CD4-positive, CD25-positive, alpha-beta regulatory T cell (primary cell): ENCODE measurements at places on chromosomes 11 and 22.

- H3K27ac ChIP-seq, result no peak overlapping the region
- DNase-seq, result no peak
- H3K36me3 ChIP-seq, result no peaks in the 10 kb centered on the region
- H3K4me3 ChIP-seq, result no peak overlapping the region
- H3K27me3 ChIP-seq, result no peaks in the 10 kb centered on the region
Observed at GRCh38 chr11:27904358-27905055, 203.4 kb downstream of the KIF18A start.

- H3K27me3 ChIP-seq, result peaks cover 5% of the 10 kb centered on the region
- no peaks in the 10 kb centered on the region for H3K4me1 ChIP-seq
- no peaks in the 10 kb centered on the region for H3K36me3 ChIP-seq
- H3K4me3 ChIP-seq, result no peak overlapping the region
- no peak for DNase-seq
Observed at GRCh38 chr11:11604370-11604990, 17.3 kb downstream of the GALNT18 start.

GRCh38 chr22:27252282-27253049, 549.1 kb downstream of the MN1 start:
- H3K36me3 ChIP-seq, result no peaks in the 10 kb centered on the region
- no peak overlapping the region for H3K4me3 ChIP-seq
- H3K27ac ChIP-seq, result no peak overlapping the region
- H3K4me1 ChIP-seq, result no peaks in the 10 kb centered on the region
- no peak for DNase-seq

DNA sequence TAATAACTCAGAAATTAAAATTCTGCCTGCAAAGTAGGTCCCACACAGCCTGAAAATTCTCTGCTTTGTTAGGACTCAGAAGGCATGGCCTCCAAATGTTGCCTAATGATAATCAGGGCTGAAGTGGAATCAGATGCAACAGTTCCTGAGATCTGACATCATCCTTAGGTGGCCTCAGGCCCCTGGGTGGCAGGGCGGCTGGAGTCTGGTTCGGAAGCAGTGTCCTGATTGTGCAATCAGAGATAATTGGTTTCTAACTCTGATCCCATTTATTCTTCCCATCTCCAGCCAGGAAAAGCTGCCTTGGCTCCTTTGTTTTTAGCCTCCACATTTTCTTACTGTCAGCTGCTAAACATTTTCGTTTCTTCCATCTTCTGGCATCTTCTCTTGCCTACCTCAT, 399.3 kb downstream of the OPCML start:
- H3K36me3 ChIP-seq, result no peaks in the 10 kb centered on the region
- no peak overlapping the region for H3K27ac ChIP-seq
- no peaks in the 10 kb centered on the region for H3K4me1 ChIP-seq
- no peak overlapping the region for H3K4me3 ChIP-seq
- DNase-seq, result no peak

GRCh38 chr11:13311570-13311969, 34.0 kb downstream of the BMAL1 start:
- H3K4me3 ChIP-seq, result no peak overlapping the region
- DNase-seq, result no peak
- peaks cover 28% of the 10 kb centered on the region for H3K36me3 ChIP-seq
- H3K27me3 ChIP-seq, result no peaks in the 10 kb centered on the region

- DNase-seq, result no peak
- H3K27me3 ChIP-seq, result peaks cover 2% of the 10 kb centered on the region
- no peaks in the 10 kb centered on the region for H3K4me1 ChIP-seq
- no peak overlapping the region for H3K27ac ChIP-seq
Observed at GRCh38 chr11:14067686-14068085, 105.2 kb downstream of the SPON1 start.

DNA sequence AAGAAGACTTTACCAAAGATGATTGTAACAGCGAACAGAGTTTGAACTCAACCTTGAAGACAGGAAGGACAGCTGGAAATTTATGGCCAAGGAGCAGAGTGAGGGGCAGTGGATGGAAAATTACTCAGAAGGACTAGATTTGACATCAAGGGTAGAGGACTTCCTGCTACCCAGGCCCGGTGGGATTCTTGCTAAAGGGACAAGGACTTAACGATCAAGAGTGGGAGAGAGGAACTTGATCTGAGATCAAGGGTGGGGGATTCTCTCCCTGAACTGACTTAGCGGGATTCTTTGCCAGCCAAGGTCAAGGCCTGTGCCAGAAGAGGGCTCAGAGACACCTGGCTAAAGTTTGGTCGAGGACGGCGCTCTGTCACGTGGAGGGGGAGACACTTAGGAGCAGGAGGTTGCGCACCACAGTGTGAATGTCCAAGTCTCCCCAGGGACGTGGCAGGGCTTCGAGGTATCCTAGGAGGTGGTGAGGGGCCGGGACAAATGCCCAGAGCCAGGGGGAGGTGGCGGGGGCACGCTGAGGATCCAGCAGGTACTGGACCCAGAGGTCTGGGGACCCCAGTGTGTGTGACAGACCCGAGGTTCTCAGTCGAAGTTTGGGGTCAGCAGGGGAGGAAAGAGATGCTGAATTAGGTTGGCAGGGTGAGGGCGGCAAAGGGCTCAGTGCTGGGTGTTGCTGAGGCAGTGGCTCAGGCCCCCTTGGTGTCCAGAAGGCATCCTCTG, 46.1 kb upstream of the SHISAL1 start:
- no peaks in the 10 kb centered on the region for H3K27me3 ChIP-seq

GRCh38 chr11:123193742-123194141, 1.3 kb downstream of the CLMP start:
- no peak overlapping the region for H3K27ac ChIP-seq
- no peak for DNase-seq
- H3K27me3 ChIP-seq, result peaks cover 36% of the 10 kb centered on the region
- H3K4me1 ChIP-seq, result peaks cover 10% of the 10 kb centered on the region
- H3K36me3 ChIP-seq, result no peaks in the 10 kb centered on the region
- no peak overlapping the region for H3K4me3 ChIP-seq

GRCh38 chr11:74612877-74613276, 20.5 kb downstream of the POLD3 start:
- H3K27me3 ChIP-seq, result no peaks in the 10 kb centered on the region
- no peak overlapping the region for H3K27ac ChIP-seq
- no peak for DNase-seq
- no peaks in the 10 kb centered on the region for H3K4me1 ChIP-seq

GRCh38 chr11:7651700-7652099, 21.6 kb downstream of the CYB5R2 start:
- no peak overlapping the region for H3K27ac ChIP-seq
- no peak overlapping the region for H3K4me3 ChIP-seq
- no peaks in the 10 kb centered on the region for H3K27me3 ChIP-seq
- no peaks in the 10 kb centered on the region for H3K4me1 ChIP-seq
- no peaks in the 10 kb centered on the region for H3K36me3 ChIP-seq

GRCh38 chr11:75733431-75734107, 15.9 kb downstream of the MOGAT2 start:
- H3K27ac ChIP-seq, result no peak overlapping the region
- H3K4me3 ChIP-seq, result no peak overlapping the region
- no peaks in the 10 kb centered on the region for H3K36me3 ChIP-seq
- no peak for DNase-seq
- no peaks in the 10 kb centered on the region for H3K27me3 ChIP-seq

GRCh38 chr22:46083383-46084350, 66.7 kb upstream of the PPARA start:
- DNase-seq, result no peak
- H3K27ac ChIP-seq, result no peak overlapping the region
- no peak overlapping the region for H3K4me3 ChIP-seq
- H3K27me3 ChIP-seq, result no peaks in the 10 kb centered on the region

DNA sequence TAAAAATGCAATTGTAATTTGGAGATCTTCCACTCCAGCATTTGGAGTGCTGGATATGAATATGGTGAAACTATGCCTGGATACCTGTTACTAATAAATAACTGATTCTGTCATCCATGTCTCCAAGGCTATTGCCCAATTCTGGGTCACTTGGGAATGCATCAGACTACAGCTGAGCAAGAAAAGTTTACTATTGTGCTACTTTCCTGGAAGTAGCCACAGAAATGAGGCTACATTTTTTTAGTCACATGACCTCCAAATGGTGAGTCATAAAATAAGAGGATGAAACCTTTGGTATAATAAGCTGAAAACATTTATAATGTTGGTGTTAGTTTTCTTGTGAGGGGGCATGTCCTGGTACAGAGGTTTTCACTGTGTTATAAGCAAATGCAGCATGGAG, 44.4 kb downstream of the DCDC1 start:
- no peaks in the 10 kb centered on the region for H3K27me3 ChIP-seq
- no peak overlapping the region for H3K27ac ChIP-seq
- no peak overlapping the region for H3K4me3 ChIP-seq
- no peaks in the 10 kb centered on the region for H3K4me1 ChIP-seq
- no peaks in the 10 kb centered on the region for H3K36me3 ChIP-seq

DNA sequence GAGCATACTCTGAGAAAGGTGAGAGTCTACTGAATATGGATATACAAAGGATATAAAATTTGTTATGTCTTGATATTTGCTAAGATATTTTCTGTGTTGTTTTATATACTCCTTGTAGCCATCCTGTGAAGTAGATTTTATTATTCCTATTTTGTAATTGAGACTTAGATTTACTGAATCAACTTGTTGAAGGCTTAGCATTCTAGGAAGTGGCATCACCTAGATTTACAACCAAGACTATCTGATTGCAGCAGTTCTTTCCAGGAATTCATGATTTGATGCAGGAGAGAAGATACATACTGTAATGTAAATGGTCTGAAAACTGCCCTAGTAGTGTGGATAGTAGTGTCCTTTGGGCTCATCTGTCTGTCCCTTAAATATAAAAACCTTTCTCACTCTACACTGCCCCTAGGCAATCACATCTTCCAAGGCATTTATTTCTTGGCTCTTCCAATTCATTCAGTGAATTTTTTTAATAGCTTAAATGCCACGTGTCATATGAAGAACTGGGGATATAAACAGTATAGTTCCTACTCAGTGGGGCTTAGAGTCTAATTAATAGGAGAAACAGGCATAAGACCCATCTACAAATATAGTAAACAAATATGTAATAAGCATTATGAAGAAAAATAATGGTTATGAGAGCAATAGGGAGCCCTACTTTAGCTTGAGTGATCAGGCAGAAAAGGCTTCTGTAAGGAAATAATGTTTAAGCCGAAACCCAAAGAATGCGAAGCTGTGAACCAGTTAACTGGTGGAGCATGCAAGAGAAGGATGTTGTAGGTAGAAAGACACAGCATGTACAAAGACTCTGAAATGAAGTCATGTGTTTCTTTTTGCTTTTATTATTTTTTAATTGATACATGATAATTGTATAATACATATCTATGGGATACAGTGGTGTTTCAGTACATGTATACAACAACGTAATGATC, 13.6 kb downstream of the IPO7 start:
- H3K27me3 ChIP-seq, result no peaks in the 10 kb centered on the region
- H3K4me1 ChIP-seq, result peaks cover 17% of the 10 kb centered on the region
- H3K27ac ChIP-seq, result no peak overlapping the region
- H3K4me3 ChIP-seq, result peak overlapping the region; percentile 16
- H3K36me3 ChIP-seq, result peaks cover 2% of the 10 kb centered on the region

- DNase-seq, result no peak
- no peaks in the 10 kb centered on the region for H3K4me1 ChIP-seq
- no peaks in the 10 kb centered on the region for H3K27me3 ChIP-seq
- no peaks in the 10 kb centered on the region for H3K36me3 ChIP-seq
- H3K4me3 ChIP-seq, result no peak overlapping the region
Observed at GRCh38 chr11:109229682-109230081, 192.3 kb upstream of the C11orf87 start.

- no peaks in the 10 kb centered on the region for H3K27me3 ChIP-seq
- H3K27ac ChIP-seq, result no peak overlapping the region
- H3K4me3 ChIP-seq, result no peak overlapping the region
- peaks cover 27% of the 10 kb centered on the region for H3K4me1 ChIP-seq
- peaks cover 18% of the 10 kb centered on the region for H3K36me3 ChIP-seq
Observed at GRCh38 chr22:37316875-37317371, 34.6 kb downstream of the CYTH4 start.

- H3K27ac ChIP-seq, result no peak overlapping the region
- no peak overlapping the region for H3K4me3 ChIP-seq
- H3K4me1 ChIP-seq, result no peaks in the 10 kb centered on the region
- no peaks in the 10 kb centered on the region for H3K27me3 ChIP-seq
Observed at GRCh38 chr11:108369064-108369463, 98.3 kb downstream of the C11orf65 start.

- no peaks in the 10 kb centered on the region for H3K4me1 ChIP-seq
- H3K27ac ChIP-seq, result no peak overlapping the region
Observed at GRCh38 chr11:12292766-12293165, 84.6 kb upstream of the PARVA start.

GRCh38 chr22:46058091-46058420, 81.1 kb upstream of the WNT7B start:
- peak; percentile 53 for DNase-seq
- no peaks in the 10 kb centered on the region for H3K27me3 ChIP-seq
- H3K27ac ChIP-seq, result peak overlapping the region; percentile 65
- H3K36me3 ChIP-seq, result peaks cover 3% of the 10 kb centered on the region
- peaks cover 46% of the 10 kb centered on the region for H3K4me1 ChIP-seq

GRCh38 chr11:20025332-20025840, 134.9 kb downstream of the DBX1 start:
- H3K36me3 ChIP-seq, result no peaks in the 10 kb centered on the region
- no peaks in the 10 kb centered on the region for H3K27me3 ChIP-seq
- H3K4me3 ChIP-seq, result no peak overlapping the region
- no peaks in the 10 kb centered on the region for H3K4me1 ChIP-seq
- no peak for DNase-seq

GRCh38 chr22:37245740-37246139, 1.7 kb upstream of the RAC2 start:
- no peak for DNase-seq
- H3K27me3 ChIP-seq, result no peaks in the 10 kb centered on the region
- H3K4me3 ChIP-seq, result no peak overlapping the region
